Endothelial cell (in vitro differentiated cells): ENCODE measurements at places on chromosomes 11 and 22. TPM values are rescaled to one million over a fixed set of nuclear protein-coding genes. Genes with fewer than 3 reads are reported as not detected.

- no peak for DNase-seq
Observed at GRCh38 chr22:37792494-37792893, 15.2 kb upstream of the GCAT start.

ARHGAP20 gene
- total RNA-seq, result 0.36 TPM

APOBEC3A gene
- not detected for total RNA-seq

SAC3D1 gene
- total RNA-seq, result 4.8 TPM
